ENCODE measurements at places on chromosomes 1 and 21.

GRCh38 chr1:19257178-19257914 is 5.7 kb downstream of the MRTO4 start:
- DNase-seq = no peak

- DNase-seq = no peak
Observed at GRCh38 chr1:203278885-203279406, 26.4 kb upstream of the BTG2 start.

DNA sequence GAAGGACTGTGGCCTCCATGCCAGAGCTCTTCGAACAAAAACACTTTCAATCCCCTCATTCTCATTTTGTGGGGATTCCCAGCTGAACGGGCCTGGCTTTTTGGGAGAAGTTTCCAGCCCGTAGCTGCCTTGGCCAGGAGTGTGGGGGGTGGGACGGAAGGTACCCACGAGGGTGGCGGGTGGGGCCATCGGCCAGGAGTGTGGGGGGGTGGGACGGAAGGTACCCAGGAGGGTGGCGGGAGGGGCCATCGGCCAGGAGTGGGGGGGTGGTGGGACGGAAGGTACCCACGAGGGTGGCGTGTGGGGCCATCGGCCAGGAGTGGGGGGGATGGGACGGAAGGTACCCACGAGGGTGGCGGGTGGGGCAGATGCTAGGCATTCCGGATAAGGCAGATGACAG is 71.7 kb upstream of the ZBTB18 start:
- no peak for DNase-seq

DNA sequence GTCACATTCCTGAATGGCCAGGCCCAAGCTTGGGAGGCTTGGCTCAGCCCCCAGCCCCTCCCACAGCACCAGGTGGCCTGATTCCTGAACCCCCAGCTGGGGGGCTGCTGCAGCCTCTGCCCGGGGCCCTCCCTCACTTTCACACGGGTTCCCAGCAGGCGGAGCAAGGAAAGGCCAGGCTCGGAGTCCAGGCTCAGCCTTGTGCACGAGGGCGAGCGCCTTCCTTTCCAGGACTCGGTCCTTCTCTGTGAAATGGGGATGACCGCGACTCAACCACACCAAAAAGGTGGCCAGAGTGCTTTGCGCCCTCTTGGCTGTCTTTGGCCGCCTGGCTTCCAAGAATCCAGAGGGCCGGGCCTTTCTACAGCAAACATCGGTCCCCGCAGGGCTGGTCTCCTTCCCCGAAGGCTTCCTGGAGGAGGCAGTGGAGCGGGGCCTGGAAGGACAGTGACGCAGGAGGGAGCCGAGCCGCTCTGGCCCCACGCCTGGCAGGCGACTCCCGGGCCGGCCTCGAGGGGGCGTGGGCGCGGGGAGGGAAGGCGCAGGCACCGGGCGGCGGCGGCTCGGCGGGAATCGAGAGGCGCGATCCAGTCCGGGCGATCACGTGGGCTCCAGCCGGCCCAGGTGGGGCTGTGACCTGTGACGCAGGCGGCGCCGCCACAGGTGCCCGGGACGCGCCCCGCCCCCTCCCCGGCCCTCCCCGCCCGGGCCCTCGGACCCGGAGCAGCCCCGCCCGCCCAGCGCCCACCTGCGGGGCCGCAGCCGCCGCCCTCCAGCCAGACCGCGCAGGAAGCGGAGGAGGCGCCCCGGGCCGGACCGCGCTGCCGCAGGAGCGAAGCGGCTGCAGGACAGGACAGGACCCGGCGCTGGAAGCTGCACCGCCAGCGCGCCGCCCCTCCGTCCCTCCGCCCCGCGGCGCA is at the start of gene ARHGEF16:
TSS of gene ARHGEF16 (plus strand) at position 775 of the 920 bp plus-strand sequence. CDS start 8,420 bp downstream, outside the sequence.
- peak; percentile 94 for DNase-seq
